Activated CD4-positive, alpha-beta memory T cell treated with anti-CD3 and anti-CD28 coated beads, Interleukin-2, amount 10 ng/mL, durations not matched to agents 7 days and 5 days (primary cell): ENCODE measurements at places on chromosomes 7 and 10.

- no peaks in the 10 kb centered on the region for H3K27me3 ChIP-seq
- peaks cover 2% of the 10 kb centered on the region for H3K36me3 ChIP-seq
These were observed 240.6 kb downstream of the VTI1A start for GRCh38 chr10:112687647-112688046.

- H3K27me3 ChIP-seq: peaks cover 53% of the 10 kb centered on the region
- H3K36me3 ChIP-seq: no peaks in the 10 kb centered on the region
- no peak overlapping the region for H3K4me3 ChIP-seq
- no peak overlapping the region for H3K27ac ChIP-seq
These were observed 18.9 kb upstream of the OPN4 start for GRCh38 chr10:86635402-86635801.

GRCh38 chr7:110974441-110974840, 116.5 kb upstream of the LRRN3 start:
- H3K27me3 ChIP-seq: no peaks in the 10 kb centered on the region
- DNase-seq: no peak
- no peak overlapping the region for H3K4me3 ChIP-seq
- H3K4me1 ChIP-seq: peaks cover 23% of the 10 kb centered on the region

DNA sequence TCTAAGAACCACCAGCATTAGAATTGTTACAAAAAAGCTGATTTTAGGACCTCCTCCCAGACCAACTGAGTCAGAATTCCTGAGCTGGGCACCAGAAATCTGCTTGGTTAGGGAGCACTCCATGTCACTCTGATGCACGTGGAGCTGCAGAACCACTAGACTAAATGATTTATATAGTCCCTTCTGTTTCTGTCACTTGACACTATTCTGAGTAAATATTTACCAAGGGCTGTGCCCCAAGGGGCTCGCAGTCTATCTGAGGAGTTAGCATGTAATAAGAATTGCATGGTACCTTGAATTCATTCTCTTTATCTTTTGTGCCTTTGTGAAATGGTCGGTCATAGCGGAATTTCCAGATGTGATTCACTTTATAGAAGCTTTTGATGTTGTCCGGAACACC, 196.0 kb upstream of the IMMP2L start:
- no peaks in the 10 kb centered on the region for H3K4me1 ChIP-seq
- DNase-seq: no peak
- no peaks in the 10 kb centered on the region for H3K36me3 ChIP-seq

DNA sequence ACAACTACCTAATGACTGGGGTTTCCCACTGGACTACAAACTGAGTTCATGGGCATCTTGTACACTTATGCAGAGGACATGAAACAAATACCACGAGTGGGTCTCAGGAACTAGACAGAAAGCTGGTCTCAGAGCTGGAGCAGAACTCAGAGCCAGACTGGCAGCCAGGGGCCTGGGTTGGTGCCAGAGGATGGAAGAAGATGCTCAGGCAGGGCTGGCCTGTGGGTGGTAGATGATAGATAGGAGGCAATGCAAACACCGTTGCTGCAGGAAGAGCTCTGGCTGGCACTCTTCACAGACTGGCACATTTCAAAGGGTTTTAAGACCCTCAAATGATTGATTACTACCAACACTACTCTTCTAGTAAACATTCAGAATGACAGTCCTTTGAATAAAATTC, 28.8 kb downstream of the ENO4 start:
- H3K27me3 ChIP-seq: peaks cover 2% of the 10 kb centered on the region
- no peaks in the 10 kb centered on the region for H3K4me1 ChIP-seq
- H3K4me3 ChIP-seq: no peak overlapping the region
- DNase-seq: no peak

DNA sequence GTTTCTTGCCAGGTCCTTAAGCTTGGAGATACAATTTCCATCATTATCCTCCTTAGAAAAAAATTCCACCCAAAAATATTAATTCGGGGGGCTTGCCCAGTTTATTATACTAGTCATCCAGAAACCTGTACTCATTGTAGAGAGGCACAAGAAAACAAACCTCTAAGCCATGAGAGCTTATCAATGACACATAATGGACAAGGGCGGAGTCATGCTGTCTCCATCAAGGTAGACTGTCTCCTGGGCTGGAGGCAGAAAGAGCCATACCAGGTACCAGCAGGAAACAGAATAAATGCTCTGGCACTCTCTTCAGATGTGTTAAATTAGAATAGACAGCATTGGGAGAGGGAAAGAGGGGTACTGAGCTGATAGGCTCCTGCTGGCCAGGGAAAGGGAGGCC, 69.8 kb upstream of the GSDME start:
- peak overlapping the region; percentile 43 for H3K4me3 ChIP-seq
- peak; percentile 29 for DNase-seq
- peaks cover 86% of the 10 kb centered on the region for H3K36me3 ChIP-seq
- peak overlapping the region; percentile 87 for H3K27ac ChIP-seq

DNA sequence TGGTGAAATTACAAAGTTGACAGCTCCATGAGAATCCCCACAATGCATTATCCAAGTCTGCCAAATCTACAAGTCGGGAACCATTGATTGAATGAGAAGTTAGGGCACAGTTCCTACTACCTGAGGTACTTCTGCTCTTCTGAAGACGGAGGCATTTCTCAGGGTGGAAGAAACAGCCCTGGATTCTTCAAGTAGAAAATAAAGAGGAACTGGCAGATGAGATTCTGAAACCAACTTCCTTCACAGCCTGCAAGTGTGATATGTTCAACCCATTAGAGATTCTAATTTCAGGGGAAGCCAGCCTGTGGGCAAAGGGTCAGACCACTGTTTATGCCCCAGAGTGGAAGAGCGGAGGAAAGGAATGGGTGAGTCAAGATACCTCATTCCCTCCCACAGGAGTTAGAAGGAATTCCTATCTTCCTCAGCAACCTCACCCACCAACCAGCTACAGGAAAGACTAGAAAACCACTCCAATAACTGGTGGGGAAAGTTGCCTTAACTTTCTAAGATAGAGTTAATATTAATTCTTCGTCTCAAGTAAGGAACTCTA, 50.5 kb upstream of the BMPER start:
- no peaks in the 10 kb centered on the region for H3K27me3 ChIP-seq
- H3K4me1 ChIP-seq: no peaks in the 10 kb centered on the region
- DNase-seq: no peak
- no peak overlapping the region for H3K4me3 ChIP-seq
- no peaks in the 10 kb centered on the region for H3K36me3 ChIP-seq
